Stimulated activated CD4-positive, alpha-beta T cell treated with anti-CD3 and anti-CD28 coated beads, Interleukin-15, amount 100 ng/mL, for 24 hours (primary cell): ENCODE measurements at places on chromosomes 11 and 22.

DNA sequence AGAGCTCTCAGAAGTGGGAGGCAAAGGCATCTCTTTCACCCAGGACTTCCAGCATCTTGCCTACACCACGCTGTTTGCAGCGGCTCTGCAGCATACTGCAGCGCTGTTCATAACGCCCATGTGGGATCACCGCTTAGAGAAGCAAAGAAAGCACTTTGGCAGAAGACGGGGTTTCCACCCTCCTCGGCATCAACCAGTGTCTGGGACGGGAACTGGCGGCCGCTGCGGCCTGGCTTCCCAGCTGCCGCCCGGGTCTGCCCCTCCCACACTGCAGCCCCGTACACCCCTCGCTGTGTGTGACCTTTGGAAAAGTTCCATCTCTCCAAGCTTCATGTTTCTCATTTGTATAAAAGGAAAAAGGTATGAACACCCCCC, 545 bp upstream of the TIRAP start:
- peak; percentile 49 for DNase-seq

DNA sequence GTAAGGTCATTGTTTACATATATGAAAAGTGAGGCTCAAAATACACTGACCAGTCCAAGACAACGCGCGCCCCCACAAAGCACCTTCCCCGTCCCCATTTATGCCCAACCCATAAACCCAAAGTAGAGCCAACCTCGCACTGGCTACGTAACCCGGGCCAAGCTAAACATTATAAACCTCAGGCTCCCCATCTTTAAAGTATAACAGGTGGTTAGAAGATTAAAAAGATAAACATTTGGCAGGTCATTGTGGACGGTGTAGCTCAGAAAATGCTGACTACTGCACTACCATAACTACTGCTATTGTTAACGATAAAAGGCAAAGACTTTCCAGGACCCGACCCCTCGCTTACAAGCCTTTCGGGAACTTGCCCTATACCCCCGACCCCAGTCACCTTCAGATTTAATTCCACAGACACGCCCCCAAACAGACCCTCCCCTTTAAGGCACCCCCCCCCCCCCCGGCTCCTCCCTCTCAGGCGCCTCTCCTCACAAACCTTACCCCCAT, 470 bp downstream of the NUMA1 start:
- no peak for DNase-seq

GRCh38 chr11:57474017-57474802, 13.9 kb downstream of the RTN4RL2 start:
- peak; percentile 52 for DNase-seq

DNA sequence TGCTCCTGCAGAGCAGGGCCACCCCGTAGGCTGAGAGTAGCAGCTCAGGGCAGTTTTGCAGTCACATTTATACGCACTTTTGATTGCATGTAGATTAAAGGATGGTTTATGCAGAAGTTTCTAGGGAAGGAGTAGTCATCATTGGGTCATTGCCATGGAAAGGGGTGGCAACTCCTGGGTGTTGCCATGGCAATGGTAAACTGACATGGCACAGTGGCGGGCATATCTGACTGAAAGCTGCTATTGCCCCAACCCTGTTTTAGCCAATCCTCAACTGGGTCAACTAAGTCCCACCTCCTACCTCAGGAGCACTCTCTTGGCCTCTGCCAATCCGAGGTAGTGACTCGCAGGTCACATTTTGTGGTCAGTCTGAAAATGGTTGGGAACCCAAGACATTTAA, 2.4 kb upstream of the ARSA start:
- DNase-seq = no peak

- no peak for DNase-seq
Observed at GRCh38 chr22:49137206-49137840, 690.4 kb downstream of the BRD1 start.

DNA sequence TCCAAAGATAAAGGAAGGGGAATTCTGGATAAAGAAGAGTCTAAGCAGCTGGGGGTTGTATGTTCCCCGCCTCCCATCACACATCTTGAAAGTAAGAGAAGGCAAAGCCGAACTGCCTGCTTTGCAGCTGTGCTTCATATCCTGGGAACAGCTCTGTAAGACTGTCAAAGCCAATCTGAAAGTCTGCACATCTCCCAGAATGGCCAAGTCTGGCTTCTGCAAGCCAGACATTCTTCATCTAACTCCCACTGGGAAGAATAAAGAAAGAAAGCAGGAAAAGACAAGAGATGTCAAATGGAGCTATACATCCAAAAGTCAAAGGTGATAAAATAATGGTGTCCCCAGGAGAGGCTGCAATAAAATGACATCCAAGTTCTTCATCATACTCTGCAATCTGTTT, 15.4 kb downstream of the MORC2 start:
- no peak for DNase-seq

GRCh38 chr11:14499178-14499559, 442 bp downstream of the COPB1 start:
- DNase-seq = peak; percentile 58

GRCh38 chr22:37043828-37044538, 7.6 kb upstream of the KCTD17 start:
- peak; percentile 72 for DNase-seq

GRCh38 chr11:44127130-44127529, 31.7 kb downstream of the EXT2 start:
- no peak for DNase-seq

DNA sequence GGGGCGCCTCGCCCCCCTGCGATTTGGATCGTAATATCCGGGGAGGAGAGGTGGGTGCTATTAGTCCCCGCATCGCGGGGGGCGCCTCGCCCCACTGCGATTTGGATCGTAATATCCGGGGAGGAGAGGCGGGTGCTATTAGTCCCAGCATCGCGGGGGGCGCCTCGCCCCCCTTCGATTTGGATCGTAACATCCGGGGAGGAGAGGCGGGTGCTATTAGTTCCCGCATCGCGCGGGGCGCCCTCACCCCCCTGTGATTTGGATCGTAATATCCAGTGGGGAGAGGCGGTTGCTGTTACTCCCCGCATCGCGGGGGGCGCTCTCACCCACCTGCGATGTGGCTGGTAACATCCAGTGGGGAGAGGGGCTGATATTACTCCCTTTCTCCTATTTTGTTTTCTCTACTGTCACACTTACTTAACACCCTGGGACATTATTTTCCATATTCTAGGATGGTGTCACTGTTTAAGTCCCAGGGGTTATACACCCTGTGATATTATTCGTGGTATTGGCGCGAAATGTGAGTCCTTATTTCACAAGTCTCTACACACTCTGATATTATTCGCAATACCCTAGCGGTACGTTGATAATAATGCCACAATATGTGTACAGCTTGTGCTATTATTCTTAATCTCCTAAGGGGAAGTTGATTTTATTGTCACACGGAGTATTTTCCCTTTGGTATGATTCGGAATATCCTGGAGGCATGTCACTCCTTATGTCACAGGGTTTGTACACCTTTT, 57.8 kb upstream of the ALDH3B2 start:
- peak; percentile 70 for DNase-seq

DNA sequence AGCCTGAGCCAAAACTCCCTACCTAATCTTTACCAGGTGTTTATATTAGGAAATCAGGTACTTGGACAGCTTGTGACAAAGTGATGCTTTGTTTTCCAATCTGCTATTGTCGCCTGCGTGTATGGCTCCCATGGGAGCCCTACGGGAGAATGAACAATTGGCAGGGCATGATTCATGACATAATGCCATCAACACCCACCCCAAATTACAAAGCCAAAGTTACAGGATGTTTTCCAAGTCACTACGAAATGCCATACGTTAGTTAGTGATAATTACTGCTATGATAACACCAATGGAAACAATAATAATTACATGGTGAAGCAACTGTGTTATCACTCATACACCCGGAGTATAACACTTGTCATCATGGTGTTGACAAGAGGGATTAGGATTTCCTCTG, 226.4 kb downstream of the FAM181B start:
- no peak for DNase-seq

GRCh38 chr11:134393638-134394037, 18.4 kb downstream of the B3GAT1 start:
- no peak for DNase-seq

GRCh38 chr22:35522225-35523149, 18.1 kb upstream of the RASD2 start:
- no peak for DNase-seq

DNA sequence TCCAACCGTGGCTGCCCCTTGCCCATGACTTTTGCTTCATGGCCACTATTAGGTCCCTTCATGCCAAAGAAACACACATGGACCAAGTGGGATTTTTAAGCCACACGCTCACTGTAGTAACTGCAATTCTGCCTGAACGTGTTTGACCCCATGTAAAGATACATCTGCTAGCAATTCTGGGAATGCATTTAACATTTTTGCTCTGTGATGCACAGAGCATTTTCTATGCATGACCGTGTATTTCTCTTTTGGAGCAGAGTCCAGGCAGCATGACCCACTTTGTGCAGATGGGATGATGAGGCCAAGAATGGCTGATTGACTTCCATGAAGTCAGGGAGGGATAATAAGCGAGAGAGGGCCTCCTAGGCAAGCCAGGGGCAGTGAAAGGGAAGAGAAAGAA, 108.5 kb downstream of the TP53I11 start:
- DNase-seq = no peak

DNA sequence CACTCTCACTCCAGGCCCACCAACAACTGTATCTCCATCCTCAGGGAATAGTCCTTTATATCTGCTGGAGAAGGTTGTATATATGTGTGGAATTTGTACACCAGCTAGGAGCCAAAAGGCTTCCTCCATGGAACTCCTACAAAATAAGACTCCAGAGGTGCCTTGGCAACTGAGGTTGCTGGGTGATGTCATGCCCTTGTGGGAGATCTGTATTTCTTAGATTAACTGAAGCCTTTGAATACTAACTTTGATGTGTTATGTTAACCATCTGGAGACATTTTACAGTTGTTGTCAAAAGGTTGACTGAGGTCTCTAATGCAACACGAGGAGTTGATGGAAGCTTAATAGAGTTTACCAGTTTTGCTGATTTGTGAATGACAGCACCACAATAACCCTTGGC, 139.5 kb upstream of the TTC12 start:
- DNase-seq = no peak

DNA sequence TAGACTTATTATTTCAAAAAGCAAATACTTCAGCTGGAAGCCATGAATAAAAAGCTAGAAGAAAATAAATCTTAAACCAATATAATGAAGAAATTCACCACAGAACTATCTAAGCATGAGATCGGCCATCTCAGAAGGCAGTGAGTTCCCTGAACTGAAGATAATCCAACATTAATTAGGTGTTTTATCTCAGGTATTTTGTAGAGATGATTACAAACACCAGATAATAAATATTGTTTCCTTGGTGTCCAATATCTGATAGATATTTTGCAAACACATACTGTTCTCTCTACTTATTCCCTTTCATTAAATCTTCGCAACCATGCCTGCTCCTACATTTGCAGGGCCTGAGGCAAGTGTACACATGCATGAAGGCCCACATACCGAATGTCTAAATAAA, 26.0 kb upstream of the FAM181B start:
- no peak for DNase-seq

DNA sequence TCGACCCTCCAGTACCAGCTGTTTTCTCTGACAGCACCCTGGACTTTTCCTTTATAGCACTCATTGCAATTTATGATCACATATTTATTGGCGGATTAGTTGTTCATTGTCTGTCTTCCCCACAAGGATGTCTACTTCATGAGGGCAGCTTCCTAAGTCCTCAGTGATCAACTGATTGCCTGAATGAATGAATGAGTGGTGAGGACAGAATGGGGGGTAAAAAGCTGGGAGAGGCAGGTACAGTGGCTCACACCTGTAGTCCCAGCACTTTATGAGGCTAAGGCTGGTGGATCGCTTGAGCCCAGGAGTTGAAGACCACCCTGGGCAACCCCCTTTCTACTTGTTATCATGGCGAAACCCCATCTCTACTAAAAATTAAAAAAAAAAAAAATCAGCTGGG, 11.1 kb upstream of the SOX10 start:
- no peak for DNase-seq

- DNase-seq = no peak
Observed at GRCh38 chr22:48258064-48258701, 1495.7 kb downstream of the TBC1D22A start.

DNA sequence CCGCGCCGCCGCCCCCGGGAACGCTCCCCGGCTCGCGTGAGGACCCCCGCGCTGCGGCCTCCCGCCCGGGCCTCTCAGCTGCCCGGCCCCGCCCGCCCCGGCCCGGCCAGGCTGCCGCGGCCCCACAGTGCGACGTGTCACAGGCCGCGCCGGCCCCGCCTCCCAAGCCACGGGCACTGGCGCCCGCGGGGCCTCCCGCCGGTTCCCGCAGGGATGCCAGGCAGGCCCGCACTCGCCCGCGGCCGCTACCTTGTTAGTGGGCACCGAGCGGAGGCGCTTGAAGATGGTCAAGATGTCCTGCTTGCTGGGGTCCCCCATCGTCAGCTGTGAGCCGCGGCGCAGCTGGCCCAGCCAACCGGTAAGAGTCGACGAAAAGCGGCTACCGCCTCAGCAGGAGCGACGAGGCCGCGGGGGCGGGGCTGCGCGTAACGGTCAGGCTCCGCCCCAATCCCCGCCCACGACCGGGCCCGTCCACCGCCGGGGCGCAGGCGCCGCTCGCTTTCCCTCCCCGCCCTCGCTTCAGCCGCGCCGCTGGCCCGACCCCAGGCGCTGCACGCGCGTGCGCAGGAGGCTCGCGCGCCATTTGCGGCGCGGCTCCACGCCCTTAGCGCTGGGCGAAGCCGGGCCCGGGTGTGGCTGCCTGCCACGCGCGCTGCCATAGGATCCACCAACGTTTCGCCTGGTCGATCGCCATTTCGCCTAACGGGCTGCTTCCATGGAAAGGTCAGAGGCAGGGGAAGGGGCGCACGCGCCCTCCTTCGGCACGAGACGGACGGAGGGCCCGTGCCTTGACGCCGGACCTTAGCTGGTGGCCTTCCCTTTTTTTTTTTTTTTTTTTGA, at the start of gene ARFGAP3:
ARFGAP3 (minus strand) TSS at position 409 of the 840 bp plus-strand sequence; CDS start at position 318, 91 bp downstream.
- peak; percentile 95 for DNase-seq

- DNase-seq = no peak
Observed at GRCh38 chr22:45235101-45235777, 5.5 kb downstream of the KIAA0930 start.

DNA sequence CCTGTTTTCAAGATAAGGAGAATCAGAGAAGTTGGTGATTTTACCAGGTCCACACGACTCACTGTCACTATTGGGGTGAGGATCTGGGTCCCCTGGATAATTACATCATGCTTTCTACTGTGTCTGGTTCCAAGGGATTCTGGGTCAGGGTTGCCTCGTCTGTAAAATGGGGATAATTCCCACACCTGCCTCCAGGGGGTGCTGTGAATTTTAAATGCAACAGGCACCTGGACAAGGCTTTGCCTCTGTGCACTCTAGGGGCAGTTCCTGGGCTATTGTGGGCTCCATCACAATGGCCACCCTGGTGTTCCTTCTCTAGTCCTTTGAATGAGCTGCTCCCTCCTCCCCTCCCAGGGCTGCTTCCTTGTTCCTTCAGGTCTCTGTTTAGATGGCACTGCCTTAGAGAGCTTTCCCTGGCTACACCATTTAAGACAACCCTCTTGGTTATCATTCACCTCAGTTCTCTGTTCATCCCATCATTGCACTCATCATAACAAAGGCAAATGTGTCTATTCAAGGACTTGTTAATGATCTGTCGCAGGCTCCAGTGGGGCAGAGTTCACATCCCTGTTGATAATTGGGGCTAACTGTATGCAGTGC, 178.6 kb downstream of the MIAT start:
- DNase-seq = peak; percentile 75

- no peak for DNase-seq
Observed at GRCh38 chr11:130782361-130783222, 133.7 kb downstream of the SNX19 start.

GRCh38 chr11:36292311-36292722, 3.1 kb upstream of the COMMD9 start:
- DNase-seq = no peak
